ENCODE measurements at places on chromosomes 2 and 18. TPM values are rescaled to one million over a fixed set of nuclear protein-coding genes. Genes with fewer than 3 reads are reported as not detected.

The COL3A1 gene
- total RNA-seq = 1,834 TPM

The POTEE gene
- total RNA-seq = not detected

The SKA1 gene
- 3.7 TPM for total RNA-seq

The MFSD2B gene
- 0.13 TPM for total RNA-seq

The CEP68 gene
- total RNA-seq = 5.2 TPM

The REEP1 gene
- total RNA-seq = 0.40 TPM
